ENCODE measurements at places on chromosomes 2 and 18.

DNA sequence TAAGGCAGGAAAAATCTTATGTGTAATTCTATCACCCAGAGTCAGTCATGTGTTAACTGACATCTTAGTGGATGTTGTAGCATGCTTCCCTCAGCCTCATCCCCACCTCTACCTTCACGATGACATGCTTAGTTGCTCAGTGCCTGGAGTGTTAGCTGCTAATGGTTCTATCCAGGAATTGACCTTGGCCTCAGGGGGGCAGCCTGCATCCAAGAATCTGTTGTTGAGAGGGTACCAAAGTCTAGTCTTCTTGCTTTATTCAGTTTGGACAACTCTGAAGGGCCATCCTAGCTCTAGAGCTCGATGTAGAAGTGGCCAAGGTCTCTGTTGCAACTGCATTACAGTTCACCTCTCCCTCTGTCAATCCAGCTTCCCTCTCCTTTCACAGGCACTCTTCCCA, 61.2 kb downstream of the ACYP2 start:
- DNase-seq = no peak

DNA sequence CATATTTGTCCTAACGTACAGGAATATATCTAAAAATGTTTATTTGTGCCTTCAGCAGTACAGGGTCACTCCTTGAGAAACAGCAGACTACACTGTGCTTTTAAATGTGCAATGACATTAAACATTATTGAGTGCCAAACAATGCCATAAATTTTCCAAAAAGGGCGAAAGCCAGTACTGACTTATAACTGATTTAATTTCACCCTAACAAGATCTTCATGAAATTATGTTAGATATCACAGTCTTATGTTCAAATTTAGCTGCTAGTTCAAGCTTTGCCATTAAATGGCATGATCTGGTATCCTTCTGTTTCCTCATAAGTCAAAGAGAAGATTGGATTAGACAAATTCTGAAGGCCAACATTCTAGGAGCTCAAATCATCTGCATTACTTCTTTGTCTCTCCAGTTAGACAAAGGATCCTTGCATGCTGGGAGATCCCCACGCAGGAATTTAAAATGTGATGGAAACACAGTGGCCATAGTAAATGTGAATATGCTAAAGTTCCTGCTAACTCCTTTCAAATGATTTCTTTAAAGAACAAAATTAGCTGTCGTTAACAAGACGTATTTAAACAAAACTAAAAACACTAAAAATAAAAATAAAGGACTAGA, 129.3 kb upstream of the STON1 start:
- no peak for DNase-seq

DNA sequence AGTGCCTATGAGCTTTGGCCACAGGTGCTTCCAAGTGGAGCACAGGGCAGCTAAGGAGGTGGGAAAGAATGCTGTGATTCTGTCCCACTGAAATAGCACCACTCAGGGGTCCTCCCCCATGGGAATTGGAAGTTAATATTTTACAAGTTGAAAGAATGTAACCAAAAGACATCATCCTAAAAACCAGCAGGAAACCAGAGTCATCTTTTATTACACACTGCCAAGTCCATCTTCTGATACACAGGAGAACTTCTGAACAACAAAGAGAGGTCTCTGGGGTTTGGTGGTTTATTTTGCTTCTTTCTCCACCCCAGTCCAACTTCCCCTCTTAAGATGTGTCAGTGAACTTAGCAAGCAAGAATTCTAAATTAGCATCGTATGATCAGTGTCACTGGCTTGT, 47.7 kb downstream of the COLEC12 start:
- no peak for DNase-seq

DNA sequence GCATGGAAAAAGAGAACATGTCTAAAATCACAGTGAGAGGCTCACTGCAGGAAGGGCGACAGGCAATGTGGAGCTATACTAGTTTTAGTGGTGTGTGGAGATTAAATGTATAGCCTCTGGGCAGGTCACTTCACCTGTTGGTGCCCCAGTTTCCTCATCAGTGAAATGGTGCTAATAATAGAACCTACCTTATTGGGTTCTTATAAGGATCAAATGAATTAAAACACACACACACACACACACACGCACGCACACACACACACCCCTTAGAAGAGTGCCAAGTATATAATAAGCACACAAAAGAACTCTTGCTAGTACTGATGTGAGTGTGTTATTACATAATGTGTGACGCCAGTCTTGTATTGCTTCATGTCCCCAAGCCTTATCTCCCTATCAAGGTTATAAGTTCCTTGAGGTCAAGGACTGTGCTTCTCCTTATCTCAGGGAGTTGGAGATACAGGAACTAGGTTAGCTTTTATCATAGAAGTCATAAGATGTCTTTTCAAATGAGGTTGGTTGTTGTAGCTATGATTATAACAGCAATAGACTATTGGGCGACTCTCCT, 98.0 kb upstream of the CXCR4 start:
- no peak for DNase-seq

DNA sequence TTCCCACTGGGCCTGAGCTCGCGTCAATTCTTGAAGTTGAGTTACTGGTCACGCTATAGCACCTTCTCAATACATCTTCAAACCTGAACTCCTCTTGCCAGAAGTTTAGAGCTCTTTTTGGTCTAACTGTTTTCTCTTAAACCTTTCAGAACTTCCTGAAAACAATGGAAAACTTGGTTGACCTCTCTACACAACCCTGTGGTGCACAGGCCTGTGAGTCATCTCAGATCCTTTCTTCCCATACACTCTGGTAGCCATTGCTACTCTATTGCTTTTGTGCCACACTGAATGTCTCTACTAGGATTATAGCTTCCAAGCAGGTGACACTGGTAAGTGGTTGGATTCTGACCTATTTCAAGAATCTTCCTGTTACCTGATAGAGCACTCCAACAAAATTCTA, 321.5 kb upstream of the FSIP2 start:
- no peak for DNase-seq

Measured in stimulated activated CD8-positive, alpha-beta memory T cell treated with anti-CD3 and anti-CD28 coated beads, Interleukin-15, amount 100 ng/mL, for 24 hours (primary cell).